ENCODE measurements at places on chromosomes 7 and 10.

DNA sequence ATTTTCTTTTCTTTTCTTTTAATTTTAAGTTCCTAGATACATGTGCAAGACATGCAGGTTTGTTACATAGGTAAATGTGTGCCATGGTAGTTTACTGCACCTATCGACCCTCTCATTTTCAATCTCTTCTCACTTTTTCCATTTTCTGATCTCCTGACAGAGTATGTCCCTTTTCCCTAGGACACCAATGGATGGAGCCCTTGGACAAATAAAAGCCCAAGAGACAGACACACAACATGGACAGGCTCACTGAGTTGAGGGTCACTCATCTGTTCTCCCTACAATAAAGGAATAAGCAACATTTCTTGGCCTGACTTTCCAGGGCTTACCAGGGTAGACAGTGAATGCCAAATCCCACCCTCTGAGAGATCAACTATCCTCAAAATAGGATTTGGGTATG, 15.2 kb upstream of the UBE2D1 start:
- no peak for DNase-seq

- DNase-seq = no peak
Observed at GRCh38 chr10:86108696-86109095, 257.9 kb downstream of the GRID1 start.

DNA sequence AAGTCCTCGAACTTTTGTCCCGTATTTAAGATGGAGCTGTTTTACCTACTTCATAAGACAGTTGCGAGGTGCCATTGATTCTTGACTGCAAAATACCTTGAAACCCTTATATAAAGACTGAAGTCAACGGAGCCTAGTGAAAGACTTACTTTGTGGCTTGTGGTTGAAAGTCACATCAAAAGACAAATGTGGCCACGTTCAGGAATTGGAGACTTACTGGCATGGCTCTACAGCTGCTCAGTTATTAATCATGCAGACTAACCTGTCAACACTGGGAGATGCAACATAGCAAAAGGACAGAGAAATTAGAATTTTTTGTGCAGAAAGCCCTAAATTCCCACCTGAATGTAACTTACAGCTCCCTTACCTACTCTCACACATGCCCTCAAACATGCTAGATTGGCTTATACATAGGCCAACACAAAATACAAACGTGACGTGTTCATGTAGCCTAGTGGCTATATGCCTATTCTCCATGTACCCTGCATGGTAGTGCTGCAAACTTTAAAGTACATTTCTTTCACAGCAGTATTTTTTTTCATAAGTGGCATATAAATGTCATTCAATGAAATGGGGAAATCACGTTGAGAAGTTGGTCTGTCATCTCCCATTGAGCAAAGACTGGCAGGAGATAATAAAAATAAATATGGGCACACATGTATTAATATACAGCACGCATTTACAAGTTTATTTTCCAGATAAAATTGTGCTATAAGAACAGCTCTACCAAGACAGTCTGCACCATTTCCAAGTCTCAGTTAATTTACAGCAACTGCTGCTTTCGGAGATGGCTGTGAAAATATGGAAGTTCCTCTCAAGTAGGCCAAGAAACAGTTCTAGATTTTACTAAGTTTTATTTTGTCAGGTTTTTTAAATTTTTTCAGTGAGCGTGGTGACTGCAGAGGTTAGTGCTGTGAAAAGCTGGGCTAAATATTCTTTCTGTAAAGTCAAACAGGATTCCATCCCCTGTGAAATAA, 170.4 kb upstream of the C7orf33 start:
- no peak for DNase-seq

- DNase-seq = no peak
Observed at GRCh38 chr10:70494536-70494935, 16.0 kb downstream of the PALD1 start.

- no peak for DNase-seq
Observed at GRCh38 chr7:77888998-77889397, 90.4 kb downstream of the PHTF2 start.

DNA sequence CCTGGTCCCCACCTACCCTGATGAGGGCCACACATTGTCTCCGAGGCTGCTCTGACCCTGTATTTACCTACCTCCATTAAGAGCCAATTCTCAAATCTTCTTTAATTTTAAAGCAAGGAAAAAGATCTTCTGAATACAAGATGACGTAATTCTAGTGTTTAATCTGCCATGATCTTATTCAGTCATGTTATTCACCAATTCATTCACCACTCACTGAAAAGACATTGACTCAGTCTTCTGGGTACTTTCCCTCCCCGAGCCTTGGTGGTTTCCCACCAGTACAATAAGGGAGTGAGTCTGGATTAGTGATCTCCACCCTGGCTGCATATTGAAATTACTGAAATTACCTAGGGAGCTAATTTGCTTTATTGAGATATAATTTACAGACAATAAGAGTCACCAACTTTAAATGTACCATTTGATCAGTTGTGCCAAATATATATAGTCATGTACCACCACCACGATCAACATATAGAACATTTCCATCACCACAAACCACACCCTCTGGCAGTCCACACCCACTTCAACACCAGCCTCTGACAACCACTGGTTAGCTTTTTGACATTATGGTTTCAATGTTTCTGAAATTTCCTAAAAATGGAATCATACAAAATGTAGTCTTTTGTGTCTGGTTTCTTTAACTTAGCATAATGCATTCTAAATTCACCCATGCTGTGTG, 117.5 kb upstream of the UNC5B start:
- no peak for DNase-seq

GRCh38 chr7:94206295-94206694, 188.4 kb upstream of the COL1A2 start:
- DNase-seq = no peak

DNA sequence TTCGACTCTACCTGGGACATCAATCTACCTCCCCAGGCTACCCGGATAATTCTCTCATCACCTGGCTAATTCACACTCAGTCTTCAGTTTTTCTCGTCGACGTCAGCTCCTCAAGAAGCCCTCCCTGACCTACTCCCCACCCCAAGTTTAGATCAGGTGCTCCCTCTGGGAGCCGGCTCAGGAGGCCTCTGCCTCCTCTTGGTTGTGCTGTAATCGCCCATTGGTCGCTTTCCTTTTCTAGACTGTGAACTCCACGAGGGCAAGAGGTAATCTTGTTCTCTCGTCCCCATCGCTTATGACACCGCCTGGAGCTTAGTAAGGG, 461 bp upstream of the WIPF3 start:
- no peak for DNase-seq

- no peak for DNase-seq
Observed at GRCh38 chr10:24240041-24240751, 31.3 kb downstream of the KIAA1217 start.

GRCh38 chr7:1022801-1023465, 21.4 kb upstream of the GPR146 start:
- DNase-seq = no peak

- no peak for DNase-seq
Observed at GRCh38 chr10:23479798-23480473, 41.1 kb downstream of the OTUD1 start.

GRCh38 chr7:156031679-156032478, 219.6 kb upstream of the SHH start:
- no peak for DNase-seq

DNA sequence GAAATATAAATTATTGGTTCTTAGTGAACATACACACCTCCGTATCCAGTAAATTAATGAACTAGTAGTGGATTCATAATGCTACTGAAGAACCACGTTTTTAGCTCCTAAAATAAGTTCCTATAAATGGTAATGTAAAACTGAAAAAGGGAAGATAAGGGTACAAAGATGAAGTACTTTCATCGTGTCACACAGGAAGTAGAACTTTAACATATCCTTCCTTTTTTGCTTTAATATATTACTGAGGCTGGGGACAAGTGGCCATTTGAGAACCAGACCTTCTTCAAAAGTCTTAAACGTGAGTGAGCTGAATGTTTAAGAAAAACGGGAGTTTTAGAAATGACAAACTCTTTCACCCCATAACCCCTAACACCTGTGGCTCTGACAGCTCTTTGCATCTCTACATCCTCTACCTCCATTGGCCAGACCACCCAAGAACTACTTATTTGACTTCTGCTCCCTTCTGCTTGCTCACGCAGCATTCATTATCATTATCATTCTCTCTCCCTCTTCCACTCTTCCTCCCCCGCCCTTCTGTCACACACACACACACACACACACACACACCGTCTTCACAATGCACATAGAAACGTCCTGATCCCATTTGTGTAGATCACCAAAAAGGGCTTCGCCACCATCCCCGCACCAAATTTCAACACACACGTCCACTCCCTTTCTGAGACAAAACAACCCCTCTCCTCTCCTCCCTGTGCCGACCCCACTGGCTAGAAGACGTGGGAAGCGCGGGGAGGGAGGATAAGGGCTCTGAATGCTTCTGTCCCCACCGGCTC, 677 bp downstream of the SKAP2 start:
- peak; percentile 24 for DNase-seq

DNA sequence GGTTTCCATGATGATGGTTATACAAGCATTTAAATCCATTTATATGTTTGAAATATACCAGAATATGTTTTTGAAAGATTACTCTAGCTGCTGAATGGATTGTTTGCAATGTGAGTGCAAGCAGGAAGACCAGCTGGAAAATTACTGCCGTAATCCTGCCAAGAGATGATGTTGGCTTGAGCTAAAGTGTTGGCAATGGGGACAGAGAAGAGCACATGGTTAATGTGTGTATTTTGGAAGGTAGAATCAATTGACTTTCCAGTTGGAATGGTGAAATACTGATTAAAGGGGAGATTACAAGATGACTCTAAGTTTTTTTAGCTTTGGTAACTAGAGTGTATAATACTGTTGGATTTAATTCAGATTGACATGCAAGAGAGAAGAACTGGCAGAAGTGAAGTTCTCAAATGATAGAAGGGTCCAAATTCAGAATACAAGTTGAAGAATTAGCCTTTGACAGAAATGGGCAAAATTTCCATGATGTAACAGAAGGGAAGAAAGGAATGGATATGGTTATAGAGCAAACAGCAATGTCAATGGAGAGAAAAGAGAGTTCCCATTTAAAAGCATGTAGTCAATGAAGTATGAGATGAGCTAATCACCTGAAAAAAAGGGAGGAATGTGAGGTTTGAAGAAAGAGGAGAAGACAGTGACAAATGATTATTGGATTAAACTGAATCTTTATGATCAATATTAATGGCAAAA, 422.0 kb downstream of the CDC14C start:
- DNase-seq = no peak

GRCh38 chr7:111730476-111731300, 168.4 kb upstream of the IMMP2L start:
- DNase-seq = no peak

GRCh38 chr10:30749385-30749784, 119.8 kb upstream of the LYZL2 start:
- DNase-seq = no peak

GRCh38 chr7:18808026-18808425, 309.4 kb downstream of the TWIST1 start:
- DNase-seq = no peak

DNA sequence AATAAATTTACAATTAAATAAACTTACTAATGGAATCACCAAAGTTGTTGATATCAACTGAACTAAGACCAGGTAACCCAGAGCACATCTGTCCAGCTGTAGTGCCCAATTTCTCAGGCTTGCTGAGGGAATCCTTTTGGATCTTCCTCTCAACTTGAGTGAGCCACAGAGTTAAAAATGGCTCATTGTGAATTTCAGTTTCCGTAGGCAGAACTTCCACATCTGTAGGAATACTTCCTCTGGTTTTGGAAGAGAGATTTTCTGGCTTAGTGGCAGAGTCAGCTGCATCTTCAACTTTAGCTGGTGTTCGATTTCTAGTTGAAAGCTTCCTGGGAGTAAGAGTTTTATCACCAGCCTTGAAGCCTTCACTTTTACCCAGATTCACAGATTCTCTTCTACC, 11.3 kb downstream of the MKI67 start:
- DNase-seq = no peak

DNA sequence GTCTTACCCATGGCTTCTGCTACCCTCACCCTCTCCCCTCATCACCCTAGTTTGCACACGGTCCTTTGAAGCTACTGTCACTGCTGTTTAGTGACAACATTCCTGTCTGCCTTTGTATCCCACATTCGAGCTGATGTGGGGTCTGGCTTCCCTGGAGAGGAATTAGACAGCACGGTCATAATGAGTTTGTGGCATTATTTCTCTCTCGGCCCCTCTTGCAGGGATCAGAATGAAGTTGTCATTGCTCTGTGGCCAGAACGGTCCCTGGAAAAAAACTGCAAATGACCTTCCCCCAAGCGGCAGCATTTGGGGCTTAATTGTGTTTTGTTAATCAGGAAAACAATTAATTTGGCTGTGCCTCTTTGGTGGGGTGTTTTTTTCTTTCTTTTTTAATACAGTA, 317.2 kb upstream of the PODXL start:
- no peak for DNase-seq

- no peak for DNase-seq
Observed at GRCh38 chr10:67401711-67402110, 294.3 kb downstream of the CTNNA3 start.

- no peak for DNase-seq
Observed at GRCh38 chr10:131461093-131461492, 149.6 kb upstream of the TCERG1L start.

DNA sequence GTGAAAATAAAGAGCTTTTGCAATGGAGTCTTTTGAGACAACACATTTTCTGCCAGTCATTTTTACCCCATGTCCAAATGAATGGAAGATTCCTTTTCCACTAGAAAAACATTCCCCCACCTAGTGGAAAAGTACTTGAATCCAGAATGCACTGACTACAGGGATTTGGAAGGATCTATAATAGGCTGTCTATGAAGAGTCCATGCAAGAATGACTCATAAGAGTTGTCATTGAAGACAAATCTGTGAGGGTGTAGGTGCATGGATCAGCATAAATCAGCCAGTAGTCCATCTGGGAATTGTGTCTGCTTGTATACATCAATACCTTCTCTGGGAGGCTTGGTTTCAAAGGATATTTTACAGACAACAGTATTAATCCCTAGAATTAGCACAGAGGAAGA, 32.5 kb upstream of the TRUB1 start:
- DNase-seq = no peak

GRCh38 chr10:78173360-78174015, 139.8 kb downstream of the RPS24 start:
- DNase-seq = no peak

GRCh38 chr7:42285383-42285824, 48.4 kb upstream of the GLI3 start:
- DNase-seq = no peak

DNA sequence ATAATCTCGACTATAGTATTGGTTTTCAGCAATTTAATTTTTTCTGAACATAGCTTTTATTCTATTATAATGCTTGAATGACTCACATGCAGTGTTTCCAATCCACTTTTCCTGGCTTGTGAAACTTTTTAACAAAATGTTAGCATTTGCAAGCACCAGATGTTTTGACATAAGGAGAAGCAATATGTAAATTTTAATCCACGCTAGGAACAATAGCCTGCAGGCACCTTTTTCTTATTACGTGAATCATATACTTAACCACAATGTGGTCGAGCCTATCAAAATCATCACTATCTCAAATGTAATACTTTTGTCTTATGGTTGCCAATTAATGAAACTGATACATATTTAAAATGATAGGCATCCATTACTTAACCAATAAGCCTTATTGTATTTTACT, 97.1 kb downstream of the TFEC start:
- DNase-seq = no peak

Data from CD4-positive, alpha-beta T cell treated with Interleukin-4 for 4 hours (primary cell).